Natural killer cell (primary cell): ENCODE measurements at places on chromosomes 7 and 10.

GRCh38 chr7:38292442-38292841 lies 19.0 kb upstream of the TARP start:
- H3K27me3 ChIP-seq: no peaks in the 10 kb centered on the region
- H3K27ac ChIP-seq: no peak overlapping the region
- no peak for DNase-seq
- no peak overlapping the region for H3K4me3 ChIP-seq
- H3K4me1 ChIP-seq: peaks cover 30% of the 10 kb centered on the region

- no peak overlapping the region for H3K4me3 ChIP-seq
- H3K27ac ChIP-seq: no peak overlapping the region
- DNase-seq: no peak
- no peaks in the 10 kb centered on the region for H3K4me1 ChIP-seq
- no peaks in the 10 kb centered on the region for H3K27me3 ChIP-seq
Observed at GRCh38 chr7:77899516-77899915, 100.9 kb downstream of the PHTF2 start.

- no peak overlapping the region for H3K4me3 ChIP-seq
- no peaks in the 10 kb centered on the region for H3K27me3 ChIP-seq
- H3K4me1 ChIP-seq: no peaks in the 10 kb centered on the region
- no peak overlapping the region for H3K27ac ChIP-seq
- H3K36me3 ChIP-seq: no peaks in the 10 kb centered on the region
Observed at GRCh38 chr10:19629567-19629966, 186.7 kb upstream of the PLXDC2 start.

- H3K27me3 ChIP-seq: no peaks in the 10 kb centered on the region
- H3K36me3 ChIP-seq: no peaks in the 10 kb centered on the region
- peak; percentile 72 for DNase-seq
- no peak overlapping the region for H3K27ac ChIP-seq
- H3K4me3 ChIP-seq: no peak overlapping the region
Observed at GRCh38 chr10:80684259-80684658, 146.6 kb downstream of the SH2D4B start.

DNA sequence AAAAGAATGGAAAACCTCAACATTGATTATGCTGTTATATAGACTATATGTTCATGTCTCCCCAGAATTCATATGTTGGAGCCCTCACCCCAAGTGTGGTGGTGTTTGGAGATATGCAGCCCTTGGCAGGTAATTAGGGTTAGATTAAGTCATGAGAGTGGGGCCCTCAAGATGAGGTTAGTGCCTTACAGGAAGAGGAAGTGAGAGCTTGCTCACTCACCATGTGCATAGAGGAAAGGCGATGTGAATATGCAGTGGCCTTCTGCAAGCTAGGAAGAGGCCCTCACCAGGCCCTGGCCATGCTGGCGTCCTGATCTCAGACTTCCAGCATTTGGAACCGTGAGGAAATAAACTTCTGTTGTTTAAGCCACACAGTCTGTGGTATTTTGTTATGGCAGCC lies 14.8 kb downstream of the ZNF33A start:
- H3K36me3 ChIP-seq: peaks cover 58% of the 10 kb centered on the region
- DNase-seq: no peak
- H3K4me3 ChIP-seq: no peak overlapping the region
- no peaks in the 10 kb centered on the region for H3K27me3 ChIP-seq
- no peak overlapping the region for H3K27ac ChIP-seq
- peaks cover 3% of the 10 kb centered on the region for H3K4me1 ChIP-seq

DNA sequence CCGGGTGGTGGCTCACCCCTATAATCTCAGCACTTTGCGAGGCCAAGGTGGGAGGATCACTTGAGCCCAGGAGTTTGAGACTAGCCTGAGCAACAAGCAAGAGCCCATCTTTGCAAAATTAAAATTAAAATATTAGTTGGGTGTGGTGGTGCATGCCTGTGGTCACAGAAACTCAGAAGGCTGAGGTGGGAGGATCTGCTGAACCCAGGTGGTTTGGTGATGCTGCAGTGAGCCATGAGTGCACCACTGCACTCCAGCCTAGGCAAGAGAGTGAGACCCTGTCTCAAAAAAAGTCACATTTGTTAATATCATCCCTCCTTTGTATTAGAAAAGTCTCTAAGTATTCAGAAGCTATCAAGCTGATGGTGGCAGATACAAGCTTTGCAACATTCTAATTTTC lies 317.5 kb downstream of the ANKRD30A start:
- H3K27me3 ChIP-seq: no peaks in the 10 kb centered on the region
- DNase-seq: no peak
- H3K4me1 ChIP-seq: no peaks in the 10 kb centered on the region
- no peaks in the 10 kb centered on the region for H3K36me3 ChIP-seq
